ENCODE measurements at places on chromosomes 7 and 10.

DNA sequence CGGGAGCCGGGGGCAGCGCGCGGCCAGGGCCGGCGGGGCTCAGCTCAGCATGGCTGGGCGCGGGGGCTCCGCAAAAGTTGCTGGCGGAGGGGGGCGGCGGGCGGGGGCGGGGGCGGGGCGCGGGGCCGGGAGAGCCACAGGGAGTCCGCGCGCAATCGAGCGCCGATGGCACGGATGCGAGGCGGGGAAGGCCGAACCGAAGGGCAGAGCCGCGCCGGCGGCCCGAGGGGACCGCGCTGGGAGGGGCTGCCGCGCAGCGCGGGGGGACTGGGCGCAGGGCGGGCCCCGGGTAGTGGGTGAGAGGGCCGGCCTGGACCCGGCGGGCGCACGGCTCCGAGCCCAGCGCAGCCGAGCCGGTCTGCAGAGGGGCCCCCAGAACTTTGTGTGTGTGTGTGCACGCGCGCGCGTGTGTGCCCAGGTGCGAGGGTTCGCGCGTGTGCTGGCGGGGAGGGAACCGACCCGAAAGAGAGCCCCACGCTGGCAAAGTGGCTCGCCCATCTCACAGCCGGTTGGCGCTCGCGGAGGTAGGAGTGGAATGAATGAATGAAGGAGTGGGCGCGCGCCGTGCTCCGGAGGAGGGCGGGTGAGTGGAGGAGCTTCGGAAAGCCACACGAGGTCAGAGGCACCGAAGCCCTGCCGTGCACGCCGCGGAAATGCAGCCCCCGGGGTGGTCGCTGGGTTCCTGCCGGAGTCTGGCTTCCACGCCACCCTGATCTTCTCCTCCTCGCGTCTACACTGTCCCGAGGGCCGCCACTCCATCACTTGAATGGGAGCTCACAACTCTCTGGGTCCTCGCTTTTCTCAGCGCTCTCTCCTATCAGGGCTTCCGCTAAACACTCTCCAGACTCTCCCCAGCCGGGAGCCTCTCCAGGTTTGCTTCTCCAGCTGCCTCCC, at the start of gene HIPK2:
Gene HIPK2 (minus strand): TSS at position 51 of the 894 bp plus-strand sequence. CDS start 375 bp downstream, outside the sequence.
- peak; percentile 48 for DNase-seq

DNA sequence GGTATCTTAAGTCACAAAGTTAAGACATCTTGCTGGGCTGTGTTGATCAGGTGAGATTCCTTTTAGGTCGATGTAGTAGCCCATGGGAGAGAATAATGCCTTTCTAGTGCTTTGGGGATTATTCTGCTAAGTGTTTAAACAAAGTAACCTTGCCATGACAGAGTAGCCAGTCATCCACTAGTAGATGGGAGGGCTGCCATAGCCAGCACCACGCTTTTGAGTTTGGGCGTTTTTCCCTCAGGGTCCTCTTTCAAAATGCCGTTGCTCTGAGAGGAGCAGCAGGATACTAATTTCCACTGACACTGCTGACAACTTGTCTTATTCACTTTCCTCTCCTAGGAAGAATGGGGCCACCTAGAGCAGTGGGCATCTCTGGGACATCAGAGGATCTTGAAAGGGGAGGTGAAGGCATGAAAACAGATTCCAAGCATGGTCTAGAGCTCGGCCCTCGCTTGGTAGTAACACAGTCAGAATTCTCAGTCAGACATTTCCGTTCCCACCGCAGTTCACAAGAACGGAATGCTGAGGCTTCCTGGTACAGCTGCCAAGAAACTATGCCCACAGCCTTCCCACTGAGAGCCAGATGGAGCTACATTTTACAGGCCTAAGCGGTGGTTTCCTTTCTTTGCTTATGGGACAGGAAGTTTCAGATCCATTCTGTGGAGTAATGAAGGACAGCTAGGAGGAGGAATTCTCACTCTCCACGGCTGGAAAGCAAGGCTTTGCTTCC, 15.3 kb upstream of the RSU1 start:
- no peak for DNase-seq

DNA sequence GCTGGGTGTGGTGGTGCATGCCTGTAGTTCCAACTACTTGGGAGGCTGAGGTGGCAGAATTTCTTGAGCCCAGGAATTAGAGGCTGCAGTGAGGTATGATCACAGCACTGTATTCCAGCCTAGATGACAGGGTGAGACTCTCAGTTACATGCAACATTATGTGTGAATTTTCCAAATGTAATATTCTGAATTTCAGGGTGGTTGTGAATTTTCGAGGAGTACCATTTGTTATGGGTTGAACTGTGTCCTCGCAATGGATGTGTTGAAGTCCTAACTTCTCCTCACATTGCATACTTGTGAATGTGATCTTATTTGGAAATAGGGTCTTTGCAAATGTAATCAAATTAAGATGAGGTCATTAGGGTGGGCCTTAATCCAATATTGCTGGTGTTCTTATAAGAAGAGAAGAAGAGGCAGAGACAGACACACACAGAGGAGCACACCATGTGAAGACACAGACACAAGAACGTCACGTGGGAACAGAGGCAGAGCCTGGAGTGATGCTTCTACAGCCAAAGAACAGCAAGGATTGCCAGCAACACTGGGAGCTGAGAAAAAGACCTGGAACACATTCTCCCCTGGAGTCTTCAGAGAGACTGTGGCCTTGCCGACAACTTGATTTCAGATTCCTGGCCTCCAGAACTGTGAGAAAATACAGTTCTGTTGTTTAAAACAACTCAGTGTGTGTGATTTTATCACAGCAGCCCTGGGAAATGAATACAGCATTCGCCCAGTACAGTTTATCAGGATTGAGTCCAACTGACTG, 91.9 kb downstream of the ZNF783 start:
- no peak for DNase-seq

DNA sequence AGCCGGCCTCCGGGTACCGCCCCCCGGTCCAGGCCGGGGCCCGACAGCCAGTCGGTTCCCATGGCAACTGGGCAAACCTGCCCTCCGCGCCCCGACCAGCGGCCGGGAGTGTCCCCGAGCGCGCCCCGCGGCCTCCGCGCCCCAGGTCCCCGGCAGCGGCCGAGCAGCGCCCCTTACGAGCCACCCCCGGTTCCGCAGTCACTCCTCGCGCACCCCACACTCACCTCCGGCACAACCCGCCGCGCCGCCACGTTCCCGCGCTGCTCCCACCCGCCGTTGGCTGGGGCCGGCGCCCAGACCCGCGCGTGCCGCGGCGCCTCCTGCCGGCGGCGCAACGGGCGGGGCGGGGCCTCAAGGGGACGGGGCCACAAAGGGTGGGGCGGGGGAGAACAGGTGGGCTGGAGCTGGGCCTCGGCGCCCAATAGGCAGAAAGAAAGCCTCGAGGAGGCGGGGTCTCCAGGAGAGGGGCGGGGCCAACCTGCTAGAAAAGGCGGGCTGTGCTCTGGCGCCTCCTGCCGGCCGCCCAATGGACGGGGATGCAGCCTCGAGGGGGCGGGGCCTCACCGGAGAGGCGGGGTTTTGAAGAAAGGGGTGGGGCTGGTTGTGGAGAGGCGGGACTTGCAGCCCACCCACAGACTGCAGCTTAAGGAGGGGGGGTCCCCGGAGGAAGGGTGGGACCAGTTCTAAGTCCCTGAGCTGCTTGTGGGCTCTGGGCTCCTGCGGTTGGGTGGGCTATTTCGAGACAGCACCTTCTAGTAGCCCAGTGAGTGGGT, at the start of gene RADIL:
Gene RADIL (minus strand): TSS at position 345 of the 773 bp plus-strand sequence. CDS start 5,577 bp downstream, outside the sequence.
- peak; percentile 83 for DNase-seq

DNA sequence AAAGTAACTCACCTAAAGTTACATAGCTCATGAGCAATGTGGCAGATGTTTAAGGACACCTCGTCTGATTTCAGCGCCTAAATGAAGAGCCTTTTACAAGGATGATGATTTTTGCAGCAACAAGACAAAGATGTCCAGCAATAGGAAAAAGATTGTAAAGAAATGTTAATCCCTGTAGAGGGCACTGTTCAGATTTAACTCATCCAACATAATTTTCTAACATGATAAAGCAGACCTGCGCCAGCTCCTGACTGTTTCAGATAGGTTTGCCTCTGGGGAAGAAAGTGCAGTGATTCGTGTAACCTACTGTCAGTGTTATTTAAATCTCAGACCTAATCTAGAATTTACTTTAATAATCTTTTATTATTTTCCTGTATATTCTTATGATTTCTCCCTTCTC, 595.2 kb downstream of the AUTS2 start:
- peak; percentile 49 for DNase-seq

GRCh38 chr7:149670288-149670687, 103.1 kb downstream of the ZNF467 start:
- DNase-seq = no peak

DNA sequence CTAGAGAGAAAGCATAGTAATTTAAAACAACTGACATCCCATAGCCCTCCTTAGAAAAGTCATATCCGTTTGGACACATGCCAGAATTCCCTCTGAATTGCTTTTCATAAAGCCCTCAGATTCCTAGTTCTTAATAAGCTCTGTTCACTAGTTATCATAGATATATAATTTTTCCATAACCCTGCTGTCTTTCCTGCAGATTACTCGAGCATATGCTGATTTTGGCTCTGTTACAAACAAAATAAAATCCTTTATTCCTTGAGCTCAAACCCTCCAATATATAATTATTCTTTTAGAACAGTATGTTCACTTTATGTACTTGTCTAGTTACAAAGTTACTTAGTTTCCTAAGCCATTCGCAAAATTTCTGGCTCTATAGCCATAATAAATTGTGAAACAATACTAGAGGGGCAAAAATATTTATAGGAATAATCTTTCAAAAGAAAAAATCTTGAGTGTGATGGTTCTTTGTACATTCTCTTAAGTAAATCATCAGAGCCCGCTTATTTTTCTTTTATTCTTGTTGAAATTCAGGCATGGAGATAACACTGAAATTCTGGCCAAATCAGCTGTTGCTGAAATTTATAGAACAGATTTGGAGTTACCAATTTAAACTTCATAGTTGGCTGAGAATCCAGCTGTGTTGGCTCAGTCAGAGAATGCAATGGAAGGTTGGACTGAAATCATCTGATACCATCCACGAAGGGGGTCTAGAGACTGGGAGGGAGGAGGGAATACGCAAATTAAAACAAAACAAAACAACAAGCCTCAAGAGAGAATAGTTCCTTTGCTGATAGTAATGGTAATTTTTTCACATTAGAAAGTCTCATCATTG, 146.1 kb upstream of the TMEM196 start:
- no peak for DNase-seq

- no peak for DNase-seq
Measured at GRCh38 chr7:106643216-106644000, 17.6 kb downstream of the CCDC71L start.

- no peak for DNase-seq
Measured at GRCh38 chr7:25928549-25929330, 223.3 kb upstream of the NFE2L3 start.

GRCh38 chr10:106636766-106637491, 527.6 kb downstream of the SORCS1 start:
- no peak for DNase-seq

- no peak for DNase-seq
Measured at GRCh38 chr10:9228771-9229170, 1174.3 kb downstream of the GATA3 start.

GRCh38 chr10:26365681-26366358, 72.3 kb upstream of the APBB1IP start:
- no peak for DNase-seq

- DNase-seq = no peak
Measured at GRCh38 chr10:131569851-131570715, 258.6 kb upstream of the TCERG1L start.

DNA sequence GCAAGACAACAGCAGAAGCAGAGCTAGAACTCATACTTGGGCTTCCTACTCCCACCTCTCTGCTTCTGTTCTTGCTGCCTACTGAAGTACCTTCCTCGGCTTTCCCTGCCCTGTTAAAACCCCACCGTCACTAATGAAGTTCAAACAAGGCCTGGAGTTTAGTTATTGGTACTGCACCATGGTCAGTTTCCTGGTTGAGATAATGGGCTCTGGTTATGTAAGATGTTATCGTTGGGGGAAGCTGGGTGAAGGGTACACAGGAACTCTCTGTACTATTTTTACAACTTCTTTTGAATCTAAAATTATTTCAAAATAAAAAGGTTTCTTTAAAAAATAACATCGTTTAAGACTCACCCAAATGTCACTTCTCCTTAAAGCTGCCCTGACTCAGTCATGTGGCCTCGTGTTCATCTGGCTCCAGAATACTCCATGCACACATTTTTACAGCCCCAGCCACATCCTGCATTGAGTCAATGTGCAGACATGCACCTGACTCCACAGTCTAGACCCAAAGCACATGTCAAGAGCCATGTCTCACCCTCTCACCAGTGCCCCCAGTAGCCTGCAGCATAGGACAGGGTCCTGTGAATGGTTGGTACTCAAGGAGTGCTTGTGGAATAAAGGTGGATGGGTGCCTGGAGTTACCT, 36.9 kb upstream of the AQP1 start:
- DNase-seq = no peak

- DNase-seq = no peak
Measured at GRCh38 chr10:22003964-22004281, 393 bp upstream of the DNAJC1 start.
